NCI-H2227 treated with DMSO at 0.1 percent for 48 hours (cell line): ENCODE measurements at places on chromosomes 4 and X.
A peak's percentile ranks its signal among the peaks of the same experiment; 100 is the strongest.

- no peak for DNase-seq
Measured at GRCh38 chr4:67236788-67237187, 308.5 kb downstream of the CENPC start.

- DNase-seq: no peak
Measured at GRCh38 chr4:80610845-80611677, 275.5 kb downstream of the CFAP299 start.

DNA sequence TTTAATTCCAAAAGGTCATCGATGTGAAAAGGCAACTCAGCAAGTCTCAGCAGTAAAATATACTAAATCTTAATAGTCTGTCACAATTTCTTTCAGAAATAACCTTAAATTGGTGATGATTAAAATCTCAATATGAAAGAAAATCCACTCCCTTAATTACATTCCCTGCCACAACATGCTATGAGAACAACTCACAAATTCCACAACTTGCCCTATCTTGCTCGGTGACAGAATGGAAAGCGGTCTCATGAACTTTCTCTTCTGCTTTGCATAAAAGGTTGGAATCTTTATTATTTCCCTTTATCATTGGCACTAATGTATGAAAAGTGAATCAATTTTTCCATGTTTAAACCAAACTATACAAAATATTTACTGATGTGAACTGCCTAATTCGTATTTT is 380.8 kb downstream of the TMA16 start:
- no peak for DNase-seq

- DNase-seq: no peak
Measured at GRCh38 chr4:184392316-184392715, 82.0 kb downstream of the IRF2 start.

DNA sequence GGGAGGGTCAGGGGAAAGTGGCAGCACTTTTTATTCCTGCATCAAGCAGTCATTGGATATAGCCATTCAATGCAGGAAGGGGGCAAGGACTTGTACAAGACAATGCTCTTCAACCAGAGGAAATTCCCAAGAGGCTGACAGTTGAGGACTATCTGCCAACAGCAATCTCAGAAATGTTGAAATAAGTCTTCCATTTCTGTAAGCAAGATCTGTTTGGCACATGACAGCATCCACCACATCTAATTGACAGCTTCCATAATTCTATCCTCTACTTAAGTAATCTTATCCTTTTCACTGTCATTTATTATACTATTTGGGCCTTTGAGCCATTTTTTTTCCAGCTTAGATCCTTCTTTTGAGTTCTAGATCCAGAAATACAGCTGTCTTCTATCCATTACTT is 110.7 kb downstream of the CFAP299 start:
- no peak for DNase-seq

DNA sequence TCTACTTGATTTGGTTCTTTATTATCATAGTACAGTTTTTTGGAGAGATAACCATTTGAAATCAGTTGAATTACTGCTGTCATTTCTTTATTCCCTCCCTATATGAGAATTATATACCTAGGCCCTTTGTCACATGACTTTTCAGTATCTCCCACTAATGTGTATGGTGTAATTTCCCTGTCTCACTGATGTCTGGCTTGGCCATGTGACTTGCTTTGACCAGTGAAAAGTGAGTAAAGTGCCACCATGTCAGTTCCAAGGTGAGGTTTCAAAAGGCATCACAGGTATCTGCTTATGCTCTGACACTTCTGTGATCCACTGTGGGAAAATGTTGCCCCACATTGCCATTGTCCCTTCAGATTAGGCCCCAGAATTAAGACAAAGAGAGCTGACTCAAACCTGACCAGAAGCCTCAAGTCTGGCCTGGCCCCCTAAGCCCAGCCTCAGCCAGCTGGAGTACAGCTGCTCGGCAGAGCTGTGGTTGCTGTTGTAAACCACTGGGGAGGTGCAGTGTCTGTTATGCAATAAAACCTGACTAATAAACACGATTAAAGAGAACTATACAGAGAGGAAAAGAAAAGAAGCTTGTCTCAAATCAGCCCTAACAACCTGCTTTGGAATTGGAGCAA is 27.5 kb downstream of the SETD7 start:
- no peak for DNase-seq

- DNase-seq: no peak
Measured at GRCh38 chrX:110327336-110327735, 9.5 kb upstream of the AMMECR1 start.

- no peak for DNase-seq
Measured at GRCh38 chr4:172758586-172759340, 409.8 kb upstream of the GALNT7 start.

DNA sequence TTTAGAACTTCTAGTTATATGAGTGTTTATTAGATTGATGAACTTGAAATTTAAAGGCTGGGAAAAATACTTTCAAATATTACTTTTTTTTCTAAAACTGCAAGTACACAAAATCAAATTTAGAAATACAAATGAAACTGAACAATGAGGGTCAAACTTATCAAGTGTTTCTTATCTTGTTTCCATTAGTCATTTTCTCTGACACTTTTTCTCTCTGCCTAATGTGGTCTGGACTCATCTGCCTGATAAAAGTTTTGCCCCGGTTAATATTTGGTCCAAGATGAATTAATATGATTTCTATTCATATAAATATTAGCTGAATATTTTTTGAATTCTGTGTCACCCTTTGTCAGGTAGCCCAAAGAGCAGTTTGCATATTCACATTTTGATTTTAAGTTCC is 8.7 kb upstream of the HPGDS start:
- no peak for DNase-seq

DNA sequence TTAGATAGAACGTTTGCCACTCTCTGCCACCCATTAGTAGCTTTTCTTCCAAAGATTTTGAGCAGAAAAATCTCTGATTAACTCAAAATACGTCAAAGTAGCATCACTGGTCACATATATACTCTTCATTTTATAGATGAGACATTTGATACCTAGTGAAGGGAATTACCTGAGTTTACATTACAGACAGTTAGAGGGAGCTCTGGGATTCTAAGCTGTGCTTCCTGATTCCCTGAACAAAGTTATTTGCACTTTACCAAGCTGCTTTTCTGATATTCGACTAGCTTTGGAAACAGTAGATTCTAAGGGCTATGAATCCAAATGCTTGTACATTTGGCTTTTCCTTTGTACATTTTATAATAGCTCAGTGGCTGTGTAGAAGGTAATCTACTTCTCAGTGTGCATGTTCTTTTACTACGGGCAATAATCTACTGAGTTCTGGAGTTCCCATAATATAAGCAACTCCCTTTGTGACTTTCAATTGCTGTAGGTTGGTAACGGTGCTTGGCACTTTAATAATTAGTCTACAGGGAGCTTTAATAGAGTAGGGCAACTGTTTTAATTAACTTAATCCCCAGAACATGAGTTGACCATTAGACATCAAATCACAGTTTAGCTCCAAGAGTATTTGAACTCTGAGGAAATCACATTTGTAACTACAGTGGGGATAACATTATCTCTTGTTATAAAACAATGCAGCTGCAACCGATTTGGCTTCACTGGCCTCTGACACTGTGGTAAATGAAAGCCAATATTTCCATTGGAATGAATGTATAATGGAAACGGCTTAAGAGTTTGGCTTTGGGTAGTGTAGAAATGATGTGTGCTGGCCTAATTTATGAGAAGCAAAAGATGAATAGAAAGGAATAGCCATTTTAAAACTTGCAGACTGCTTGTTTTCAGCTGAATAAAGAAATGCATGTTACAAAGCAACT is 1602.4 kb downstream of the STIM2 start:
- no peak for DNase-seq

- no peak for DNase-seq
Measured at GRCh38 chr4:74660866-74661265, 133.5 kb downstream of the BTC start.

- DNase-seq: no peak
Measured at GRCh38 chr4:121951521-121952110, at the start of gene TRPC3. TSS of gene TRPC3 (minus strand) at chr4:121952060. CDS start at chr4:121951680, 380 bp downstream.

GRCh38 chr4:170202721-170203120 is 113.0 kb upstream of the AADAT start:
- no peak for DNase-seq

DNA sequence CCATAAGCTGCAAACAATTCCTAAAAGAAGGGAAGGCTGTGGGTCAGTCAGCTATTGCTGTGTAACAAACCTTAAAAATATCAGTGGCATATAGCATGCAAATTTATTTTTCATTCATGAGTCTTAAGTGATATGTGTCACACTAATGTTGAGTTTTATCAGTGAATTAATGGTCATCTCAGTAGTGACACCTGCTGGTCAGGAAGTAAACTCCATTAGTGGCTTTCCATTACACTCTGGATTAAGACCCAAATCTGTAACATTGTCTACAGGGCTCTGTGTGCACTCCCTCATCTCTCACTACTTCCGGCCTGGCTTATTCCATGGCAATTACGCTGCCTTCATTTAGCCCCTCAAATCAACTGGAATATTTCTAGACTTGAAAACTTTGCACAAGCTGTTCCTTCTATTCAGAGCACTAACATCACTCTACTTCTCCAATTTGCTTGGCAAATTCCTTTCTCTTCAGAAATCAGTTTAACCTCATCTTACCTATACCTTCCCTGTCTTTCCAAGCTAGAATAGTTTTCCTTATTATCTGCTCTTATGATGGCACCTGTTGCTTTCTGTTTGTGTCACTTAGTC is 217.3 kb upstream of the TAPT1 start:
- no peak for DNase-seq

GRCh38 chr4:43932448-43932847 is 516.2 kb downstream of the KCTD8 start:
- no peak for DNase-seq

DNA sequence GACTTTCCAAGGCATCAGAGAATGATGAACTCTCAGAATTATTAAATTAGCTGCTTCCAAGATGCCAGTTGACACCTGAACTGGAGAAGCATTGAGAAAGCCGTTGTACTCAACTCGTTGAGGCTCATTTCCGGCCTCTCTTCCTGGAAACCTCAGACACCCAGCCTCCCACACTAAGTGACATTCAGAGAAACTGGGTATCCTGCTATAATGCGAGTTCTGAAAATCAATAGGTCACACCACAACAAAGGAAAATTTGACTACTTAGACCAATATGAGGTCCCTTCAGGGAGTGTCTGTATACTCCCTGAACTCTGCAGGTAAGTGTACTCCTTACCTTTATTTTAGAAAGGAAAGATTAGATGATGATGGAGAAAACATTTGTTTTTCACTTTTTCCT is 51.2 kb downstream of the ENPEP start:
- no peak for DNase-seq

DNA sequence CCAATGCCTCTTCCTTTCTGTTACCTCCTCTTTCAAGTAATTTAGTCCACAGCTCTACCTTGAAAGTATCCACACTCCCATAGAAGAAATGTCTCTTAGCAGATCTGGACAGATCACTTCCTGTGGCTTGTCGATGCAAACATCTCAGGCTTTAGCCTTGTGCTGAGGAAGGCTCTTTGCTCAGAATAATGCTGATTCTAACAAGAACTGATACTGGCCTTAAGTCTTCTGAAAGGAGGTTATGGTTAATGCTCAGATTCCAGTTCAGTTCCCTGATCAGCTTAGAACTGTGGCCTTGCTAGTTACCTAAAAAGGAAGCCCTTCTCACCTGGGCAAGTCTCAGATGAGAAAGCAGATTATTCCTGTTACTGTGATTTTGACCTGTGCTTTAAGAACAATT is 230.1 kb upstream of the FAT4 start:
- no peak for DNase-seq

- no peak for DNase-seq
Measured at GRCh38 chr4:107718351-107718965, 1.6 kb downstream of the PAPSS1 start.

GRCh38 chr4:82031376-82031927 is 342.3 kb downstream of the HNRNPD start:
- DNase-seq: no peak

GRCh38 chr4:152784490-152785350 is 5.0 kb downstream of the ARFIP1 start:
- no peak for DNase-seq

DNA sequence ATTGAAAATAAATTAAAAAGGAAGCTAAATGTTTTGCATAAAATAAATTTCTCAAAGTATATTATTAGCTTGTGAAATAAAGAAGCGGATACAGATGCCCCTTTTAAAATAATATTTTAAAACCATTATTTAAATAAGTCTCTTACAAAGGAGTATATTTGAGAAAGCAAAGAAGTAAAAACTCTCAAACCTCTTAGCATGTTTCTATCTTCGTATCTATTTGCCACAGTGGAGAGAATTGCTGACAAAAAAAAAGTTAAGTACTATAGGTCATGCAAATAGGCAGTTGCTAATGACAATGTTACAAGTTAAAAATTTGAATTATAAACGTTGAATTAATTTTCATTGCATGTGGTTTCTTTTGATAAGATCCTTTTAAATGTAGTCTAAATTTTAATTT is 44.5 kb upstream of the PDGFRA start:
- no peak for DNase-seq

- no peak for DNase-seq
Measured at GRCh38 chr4:148391056-148391455, 51.2 kb downstream of the NR3C2 start.

GRCh38 chrX:130676861-130677260 is 226.1 kb downstream of the ENOX2 start:
- DNase-seq: no peak

DNA sequence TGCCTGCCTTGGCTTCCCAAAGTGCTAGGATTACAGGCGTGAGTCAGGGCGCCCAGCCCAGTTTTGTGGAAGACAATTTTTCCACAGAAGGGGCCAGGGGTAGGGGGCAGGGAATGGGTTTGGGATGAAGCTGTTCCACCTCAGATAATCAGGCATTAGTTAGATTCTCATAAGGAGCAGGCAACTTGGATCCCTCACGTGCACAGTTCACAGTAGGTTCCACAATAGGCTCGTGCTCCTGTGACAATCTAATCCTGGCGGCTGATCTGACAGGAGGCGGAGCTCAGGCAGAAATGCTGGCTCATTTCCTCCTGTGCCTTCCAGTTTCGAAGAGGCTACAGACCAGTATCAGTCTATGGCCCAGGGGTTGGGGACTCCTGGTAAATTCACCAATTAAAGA is 491.6 kb upstream of the AADAT start:
- DNase-seq: no peak

GRCh38 chrX:40314070-40314469 is 216.3 kb upstream of the BCOR start:
- no peak for DNase-seq

- no peak for DNase-seq
Measured at GRCh38 chr4:25790024-25790423, 72.8 kb downstream of the SEL1L3 start.

DNA sequence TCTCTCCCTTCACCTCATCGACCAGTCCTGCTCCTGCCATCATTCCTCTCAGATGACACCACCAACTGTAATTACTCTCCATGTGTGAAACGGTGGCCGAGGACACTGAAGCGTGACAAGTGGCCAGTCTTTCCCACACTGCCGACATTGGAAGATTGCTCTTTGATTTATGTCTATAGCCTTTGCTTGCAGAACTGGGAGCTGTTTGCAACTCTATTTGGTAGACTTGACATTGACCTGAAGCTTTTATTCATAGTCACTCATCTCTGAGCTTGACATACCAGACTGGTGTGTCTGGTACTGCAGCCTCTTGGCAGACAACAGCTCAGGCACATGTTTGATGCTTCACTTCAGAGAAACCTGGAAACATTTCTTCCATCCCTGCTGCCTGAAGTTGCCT is 121.8 kb upstream of the GALNT7 start:
- peak; percentile 60 for DNase-seq
